ENCODE measurements at places on chromosomes 5 and 9.

DNA sequence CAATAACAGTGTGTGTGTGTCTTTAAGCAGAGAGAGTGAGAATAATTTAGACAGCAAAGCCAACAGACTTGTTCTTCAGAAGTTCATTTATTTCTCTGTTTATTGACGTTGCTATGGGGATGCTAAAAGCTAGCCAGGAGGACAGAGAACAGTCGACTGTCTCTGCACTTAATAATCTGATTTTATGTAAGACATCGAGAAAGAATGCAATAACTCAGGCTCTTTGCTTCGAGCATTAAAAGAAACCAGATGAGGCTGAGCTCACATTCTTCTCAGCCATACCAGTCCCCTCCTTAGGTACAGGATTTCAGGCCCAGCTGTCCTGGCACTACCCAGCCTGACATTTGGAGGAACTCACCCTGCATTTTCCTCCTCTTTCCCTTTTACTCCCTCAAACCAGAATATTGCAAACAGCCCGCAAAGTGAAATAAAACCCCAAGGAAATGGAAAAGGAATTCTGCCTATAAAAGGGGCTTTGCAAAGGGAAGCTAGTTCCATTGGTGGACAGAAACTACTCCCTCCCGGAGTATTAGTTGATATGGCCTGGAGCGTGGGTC is 44.5 kb upstream of the DPYSL3 start:
- DNase-seq: no peak

- DNase-seq: no peak
Observed at GRCh38 chr5:142671266-142671665, 14.6 kb downstream of the FGF1 start.

DNA sequence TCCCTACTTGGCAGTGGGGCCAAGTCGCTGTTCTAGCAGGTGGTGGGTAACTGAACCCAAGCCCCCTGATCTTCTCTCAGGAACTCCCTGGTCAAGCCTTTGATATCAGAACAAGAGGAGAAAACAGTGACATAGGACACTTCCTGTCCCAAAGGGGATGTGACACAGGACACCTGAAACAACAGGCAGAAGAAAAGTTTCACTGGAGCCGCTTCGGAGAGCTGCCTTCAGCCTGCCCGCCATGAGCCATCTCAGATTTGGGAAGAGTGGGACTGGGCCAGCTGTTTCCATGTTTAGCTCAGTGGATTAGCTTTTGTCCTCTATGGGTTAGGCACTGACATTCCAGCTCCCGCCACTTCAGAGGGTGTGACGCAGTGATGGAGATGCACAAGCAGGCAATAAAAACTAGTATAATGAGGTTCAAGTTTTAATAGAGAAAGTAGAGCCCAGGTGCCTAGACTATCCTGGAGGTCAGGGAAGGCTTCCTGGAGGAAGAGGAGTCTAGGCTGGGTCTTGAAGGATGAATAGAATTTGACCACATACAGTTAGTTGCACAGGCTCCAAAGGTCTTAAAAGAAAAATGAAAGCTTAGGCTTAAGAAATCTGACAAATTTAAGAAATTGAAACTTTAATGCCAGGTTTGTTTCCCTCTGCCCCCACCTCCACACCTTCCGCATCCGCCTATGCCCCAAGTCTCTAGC is 104.1 kb upstream of the SPRY4 start:
- no peak for DNase-seq

DNA sequence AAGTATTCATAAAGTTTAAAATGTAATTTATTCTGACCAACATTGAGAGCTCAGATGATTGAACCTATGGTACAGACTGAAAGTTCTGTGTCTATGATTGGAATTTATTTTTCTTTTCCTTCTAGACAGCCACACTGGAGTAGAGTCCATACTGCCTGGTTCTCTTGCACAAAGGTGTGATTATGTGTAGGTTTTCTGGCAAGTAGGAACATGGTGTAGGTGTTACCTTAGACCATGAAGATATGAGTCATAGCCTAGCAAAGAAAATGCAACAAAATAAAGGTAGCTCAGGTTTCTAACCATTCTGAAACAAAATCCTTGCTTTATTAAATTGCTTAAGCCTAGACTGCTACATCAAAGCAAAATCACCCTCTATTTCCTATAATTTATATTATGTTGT is 143.4 kb downstream of the CDH12 start:
- no peak for DNase-seq

DNA sequence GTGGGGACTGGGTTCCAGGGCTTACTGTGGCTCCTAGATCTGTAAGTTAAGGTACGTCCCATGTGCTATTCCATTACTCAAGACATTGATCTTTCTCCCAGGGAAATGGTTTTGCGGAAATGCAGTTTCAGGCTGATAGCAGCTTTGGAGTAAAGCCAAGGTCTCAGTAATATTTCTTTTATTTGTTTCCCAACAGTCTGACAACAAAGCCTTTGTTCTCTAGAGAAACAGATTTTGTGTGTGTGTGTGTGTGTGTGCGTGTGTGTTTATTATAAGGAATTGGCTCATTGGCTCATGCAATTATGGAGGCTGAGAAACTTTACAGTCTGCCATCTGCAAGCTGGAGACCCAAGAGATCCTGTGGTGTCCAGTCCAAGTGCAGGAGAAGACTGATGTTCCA is 12.1 kb upstream of the POC5 start:
- DNase-seq: no peak

DNA sequence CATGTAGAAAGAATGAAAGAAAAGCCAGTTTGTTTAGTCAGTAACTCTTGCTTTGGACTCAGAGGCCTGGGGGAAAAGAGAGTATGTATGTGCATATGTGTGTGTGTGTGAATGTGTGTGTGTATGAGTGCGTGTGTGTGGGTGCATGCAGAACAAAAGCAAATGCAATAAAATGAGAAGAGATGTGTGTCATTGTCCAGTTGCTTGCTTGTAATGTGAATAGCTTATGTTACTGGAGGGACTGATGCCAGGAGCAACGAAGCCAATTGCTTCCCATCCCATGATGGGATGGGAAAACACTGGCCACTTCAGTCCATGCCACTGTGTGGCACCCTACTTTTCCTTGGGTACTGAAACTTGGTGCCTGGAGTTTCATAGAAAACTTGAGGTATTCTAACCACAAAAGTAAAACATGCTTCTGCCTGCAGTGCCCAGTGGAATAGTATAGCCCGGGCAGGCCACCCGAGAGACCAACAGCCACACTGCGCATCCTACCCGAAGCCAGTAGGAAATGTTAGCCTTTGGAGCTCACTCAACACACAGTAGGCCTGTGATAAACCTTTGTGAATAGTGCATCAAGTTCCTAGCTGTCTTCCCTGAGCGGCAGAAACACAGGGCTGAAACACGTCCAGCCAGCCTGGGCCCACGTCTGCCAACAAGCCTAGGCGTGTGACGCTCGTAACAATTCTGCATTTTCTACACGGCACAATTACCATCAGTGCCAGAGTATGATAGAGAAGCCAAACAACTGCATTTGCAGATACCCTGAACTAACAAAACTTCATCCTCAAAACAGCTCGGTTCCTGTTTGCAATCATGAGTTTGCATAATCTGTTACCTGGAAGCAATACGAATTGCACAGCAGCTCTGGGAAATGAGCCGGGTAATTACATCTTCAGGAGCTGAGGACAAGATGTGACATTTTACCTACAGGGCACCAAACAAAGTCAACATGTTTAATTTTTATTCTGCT is 198.1 kb downstream of the SYK start:
- DNase-seq: no peak

DNA sequence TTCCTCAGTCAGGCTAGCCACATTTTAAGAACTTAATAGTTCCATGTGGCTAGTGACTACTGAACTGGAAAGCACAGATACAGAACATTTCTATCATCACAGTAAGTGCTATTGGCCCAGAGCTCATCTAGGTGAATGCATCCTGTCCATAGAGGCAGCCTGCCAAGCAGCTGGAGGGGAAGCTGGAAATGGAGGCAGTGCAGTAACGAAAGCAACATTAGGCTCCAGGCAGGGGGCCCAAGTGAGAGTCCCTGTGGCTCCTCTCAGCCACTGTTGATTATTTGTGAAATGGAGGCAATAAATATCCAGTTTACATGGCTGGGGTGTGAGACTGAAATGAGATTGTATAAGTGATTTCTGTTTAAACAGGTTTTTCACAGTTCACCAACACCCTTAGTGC is 227.2 kb upstream of the KLF9 start:
- DNase-seq: no peak

- no peak for DNase-seq
Observed at GRCh38 chr5:139694556-139695177, 46.5 kb downstream of the CXXC5 start.

DNA sequence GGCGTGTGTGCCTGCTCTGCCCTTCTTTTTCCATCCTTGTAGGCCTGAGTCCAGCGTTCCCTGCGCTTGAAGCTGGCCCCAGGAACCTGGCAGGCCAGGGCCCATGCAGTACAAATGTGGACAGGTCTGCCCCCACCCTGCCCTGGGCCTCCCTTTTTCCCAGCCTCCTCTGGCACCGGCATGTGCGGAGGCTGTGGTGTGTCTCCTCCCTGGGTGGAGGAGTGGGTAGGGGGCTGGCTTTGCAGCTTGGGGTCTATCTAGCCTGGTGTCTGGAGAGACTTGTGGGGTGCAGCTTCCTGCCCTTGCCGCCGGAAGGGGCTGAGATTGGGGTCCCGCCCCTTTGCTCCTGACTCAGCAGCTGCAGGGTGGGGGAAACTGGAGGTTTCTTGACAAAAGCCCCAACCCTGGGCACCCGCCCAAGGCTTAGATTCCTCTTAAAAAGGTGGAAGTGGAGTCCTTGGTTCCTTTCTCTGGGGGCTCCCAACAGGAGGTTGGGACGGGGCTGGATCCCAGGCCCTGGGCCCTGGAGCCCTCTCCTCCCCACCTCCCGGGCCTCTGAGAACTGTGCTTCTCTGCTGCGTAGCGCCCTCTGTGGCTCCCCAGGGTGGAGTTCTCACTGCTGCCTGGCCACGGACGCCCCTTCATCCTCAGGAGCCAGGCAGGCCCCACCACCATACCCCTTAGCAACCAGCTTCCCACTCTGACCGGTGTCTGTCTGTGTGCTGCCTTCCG is 18.0 kb downstream of the RXRA start:
- DNase-seq: peak; percentile 21

DNA sequence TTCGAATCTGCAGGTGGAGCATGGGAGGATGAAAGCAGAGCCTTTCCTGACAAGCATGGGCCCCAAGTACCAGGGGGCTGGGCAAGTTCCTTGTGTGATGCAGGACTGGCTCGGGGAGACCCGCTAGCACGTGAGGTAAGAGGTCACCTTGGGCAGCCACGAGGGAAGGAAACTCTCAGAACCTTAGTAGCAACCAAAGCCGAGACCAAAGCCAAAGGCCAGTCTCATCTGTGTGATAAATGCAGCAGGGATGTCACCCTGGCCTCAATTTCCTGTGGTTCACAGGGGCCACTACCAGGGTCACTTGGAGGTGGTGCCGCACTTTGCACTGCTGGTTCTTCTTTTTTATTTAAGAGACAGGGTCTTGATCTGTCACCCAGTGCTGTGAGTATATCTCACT is 39.5 kb downstream of the PRRT1B start:
- no peak for DNase-seq

DNA sequence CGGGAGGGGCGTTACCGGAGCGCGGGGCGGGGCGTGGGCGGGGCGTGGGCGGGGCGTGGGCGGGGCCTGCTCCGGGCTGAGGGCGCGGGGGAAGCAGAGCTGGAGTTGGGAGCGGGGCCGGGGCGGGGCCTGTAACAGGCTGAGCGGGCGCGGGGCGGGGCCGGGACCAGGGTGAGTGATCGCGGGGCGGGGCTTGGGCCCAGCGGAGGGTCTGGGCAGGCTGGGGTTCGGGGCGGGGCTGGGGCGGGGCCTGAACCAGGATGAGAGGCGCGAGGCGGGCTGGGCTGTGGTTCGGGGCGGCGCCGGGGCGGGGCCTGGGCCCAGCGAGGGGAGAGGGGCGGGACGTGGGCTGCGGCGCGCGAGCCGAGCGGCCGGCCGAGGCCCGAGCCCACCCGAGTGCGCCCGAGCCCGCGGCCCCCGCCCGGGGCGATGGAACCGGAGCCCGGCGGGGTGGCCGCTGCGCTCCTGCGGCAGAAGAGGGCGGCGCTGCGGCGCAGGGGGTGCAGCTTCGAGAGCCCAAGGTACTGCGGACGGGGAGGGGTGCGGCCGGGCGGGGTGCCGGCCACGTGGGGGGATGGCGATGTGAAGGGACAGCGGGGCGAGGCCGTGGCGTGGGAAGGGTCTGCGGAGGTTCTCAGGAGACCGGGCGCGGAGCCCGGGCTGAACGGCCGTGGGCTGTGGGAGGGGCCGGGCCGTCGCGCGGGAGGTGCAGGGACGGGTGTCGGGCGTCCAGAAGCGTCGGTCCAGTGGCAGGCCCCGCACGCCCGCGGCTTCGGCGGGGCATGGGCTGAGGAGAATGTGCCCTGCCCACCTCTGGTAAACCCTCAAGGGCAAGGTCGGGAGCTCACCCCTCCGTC is 39.5 kb upstream of the GARNL3 start:
- peak; percentile 93 for DNase-seq

- DNase-seq: no peak
Observed at GRCh38 chr5:120874081-120874862, 410.2 kb downstream of the PRR16 start.

DNA sequence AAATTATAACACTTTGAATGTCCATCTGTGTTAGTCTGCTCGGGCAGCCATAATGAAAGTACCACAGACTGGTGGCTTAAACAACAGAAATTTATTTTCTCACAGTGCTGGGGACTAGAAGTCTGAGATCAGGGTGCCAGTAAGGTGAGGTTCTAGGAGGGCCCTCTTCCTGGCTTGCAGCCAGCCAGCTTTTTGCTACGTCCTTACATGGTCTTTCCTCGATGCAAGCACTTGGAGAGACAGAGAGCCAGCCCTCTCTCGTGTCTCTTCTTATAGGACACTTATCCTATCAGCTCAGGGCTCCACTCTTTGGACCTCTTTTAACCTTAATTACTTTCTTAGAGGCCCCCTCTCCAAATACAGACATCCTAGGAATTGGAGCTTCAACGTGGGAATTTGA is 351.8 kb downstream of the SPOCK1 start:
- DNase-seq: no peak

DNA sequence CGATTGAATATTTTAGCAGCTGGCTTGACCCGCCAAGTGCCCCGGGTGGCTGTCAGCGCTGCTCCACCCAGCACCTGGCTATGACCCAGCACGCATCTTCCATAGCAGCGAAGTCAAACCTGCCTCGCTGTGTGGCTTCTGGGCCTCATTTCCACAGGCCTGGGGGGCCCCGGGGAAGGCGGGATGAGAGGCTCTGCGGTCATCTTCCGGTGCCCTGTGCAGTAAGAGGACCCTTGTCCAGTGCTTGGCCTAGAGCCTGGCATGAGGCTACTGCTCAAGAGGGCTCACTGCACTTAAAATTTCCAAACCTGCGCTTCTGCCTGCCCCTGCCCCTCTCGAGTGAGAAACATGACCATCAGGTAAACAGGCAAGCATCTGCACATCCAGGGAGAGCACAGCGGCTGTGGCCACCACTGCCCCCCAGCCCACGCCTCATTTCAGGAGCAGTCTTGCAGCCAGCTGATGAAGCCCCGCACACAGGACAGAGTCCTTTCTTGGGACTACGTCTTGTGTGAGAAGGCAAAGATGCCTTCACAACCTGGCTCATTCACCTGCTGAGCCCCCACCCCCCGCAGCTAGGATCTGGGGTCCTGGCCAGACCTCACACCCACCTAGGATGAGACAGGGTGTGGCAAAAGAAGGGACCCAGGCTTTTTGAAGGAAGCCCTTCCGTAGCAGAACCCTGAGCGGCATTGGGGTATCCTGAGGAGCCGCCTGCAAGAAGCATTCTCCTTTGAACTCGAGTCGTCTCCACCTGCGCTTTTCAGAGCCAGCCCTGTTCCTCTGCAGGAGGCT is 69.5 kb upstream of the UNC5A start:
- no peak for DNase-seq

GRCh38 chr5:76385540-76385939 is 17.5 kb upstream of the IQGAP2 start:
- DNase-seq: no peak

All from CD4-positive, alpha-beta T cell treated with Interleukin-10 for 1 hour (primary cell).